ENCODE measurements at places on chromosomes 1 and 21.
A peak's percentile ranks its signal among the peaks of the same experiment; 100 is the strongest.

DNA sequence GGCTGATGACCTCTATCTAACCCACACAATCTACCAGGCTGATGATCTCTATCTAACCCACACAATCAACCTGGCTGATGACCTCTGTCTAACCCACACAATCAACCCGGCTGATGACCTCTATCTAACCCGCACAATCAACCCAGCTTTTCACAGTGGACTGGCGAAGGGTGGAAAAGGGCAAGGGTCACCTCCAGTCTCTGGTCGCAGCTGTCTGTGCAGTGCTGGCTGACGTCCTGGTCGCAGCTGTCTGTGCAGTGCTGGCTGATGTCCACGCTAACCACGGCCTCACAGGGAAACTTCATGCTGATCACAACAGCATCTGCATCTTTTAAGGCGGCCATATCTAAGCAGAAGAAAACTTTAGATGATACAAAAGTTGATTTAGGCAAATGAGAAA is 12.2 kb upstream of the CCDC27 start:
- no peak for ATAC-seq

DNA sequence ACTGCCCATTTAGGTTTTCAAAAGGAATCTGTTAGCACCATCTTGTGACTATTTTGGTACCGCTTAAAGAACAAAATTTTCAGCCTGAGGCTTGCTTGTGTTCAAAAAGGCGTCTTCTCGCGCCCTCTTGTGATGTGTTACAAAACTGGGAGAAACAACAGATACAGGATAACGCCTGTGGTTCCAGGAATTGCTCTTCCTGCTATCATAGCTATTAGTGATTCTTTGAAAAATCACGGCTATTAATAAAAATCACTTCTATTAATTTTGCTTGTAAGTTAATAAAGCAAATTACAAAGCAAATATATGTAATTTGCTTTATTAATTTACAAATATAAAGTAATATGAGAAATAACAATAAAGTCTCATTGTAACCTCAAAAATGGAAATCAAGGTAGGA is 82.2 kb upstream of the ABCD3 start:
- ATAC-seq: peak; percentile 88

DNA sequence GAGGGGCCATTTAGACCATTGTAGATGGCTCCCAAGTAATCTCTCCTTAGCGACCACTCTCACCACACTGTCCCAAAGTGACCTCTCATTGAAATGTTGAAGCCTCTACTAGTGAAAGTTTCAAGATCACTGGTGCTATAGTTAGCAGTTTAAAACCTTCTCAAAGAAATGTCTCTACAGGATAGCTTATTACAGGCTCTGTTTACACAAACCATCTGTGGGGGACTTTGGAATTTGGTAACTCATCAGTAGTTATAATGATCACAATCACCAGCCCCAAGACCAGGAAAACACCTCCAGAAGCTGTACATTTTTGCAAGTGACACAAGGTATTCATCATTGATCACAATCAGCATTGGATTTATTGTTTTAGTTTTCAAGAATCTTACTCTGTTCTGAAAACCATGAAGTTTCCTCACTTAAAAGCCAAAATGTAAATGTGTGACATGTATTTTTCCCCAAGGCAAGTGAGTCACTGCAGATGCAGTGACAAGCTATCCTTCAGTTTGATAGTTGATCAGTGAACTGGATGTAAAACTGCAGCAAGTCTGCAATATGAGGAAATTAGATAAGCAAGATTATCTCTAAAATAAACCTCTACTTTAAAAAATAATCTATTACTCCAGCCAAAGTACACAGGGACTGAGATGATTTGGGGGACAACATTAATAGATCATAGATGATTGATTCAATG is 41.9 kb downstream of the C21orf91 start:
- no peak for ATAC-seq

GRCh38 chr1:206578978-206579374 is 33.3 kb downstream of the EIF2D start:
- no peak for ATAC-seq

- ATAC-seq: no peak
Measured at GRCh38 chr1:92544756-92545165, 58.0 kb upstream of the GFI1 start.

DNA sequence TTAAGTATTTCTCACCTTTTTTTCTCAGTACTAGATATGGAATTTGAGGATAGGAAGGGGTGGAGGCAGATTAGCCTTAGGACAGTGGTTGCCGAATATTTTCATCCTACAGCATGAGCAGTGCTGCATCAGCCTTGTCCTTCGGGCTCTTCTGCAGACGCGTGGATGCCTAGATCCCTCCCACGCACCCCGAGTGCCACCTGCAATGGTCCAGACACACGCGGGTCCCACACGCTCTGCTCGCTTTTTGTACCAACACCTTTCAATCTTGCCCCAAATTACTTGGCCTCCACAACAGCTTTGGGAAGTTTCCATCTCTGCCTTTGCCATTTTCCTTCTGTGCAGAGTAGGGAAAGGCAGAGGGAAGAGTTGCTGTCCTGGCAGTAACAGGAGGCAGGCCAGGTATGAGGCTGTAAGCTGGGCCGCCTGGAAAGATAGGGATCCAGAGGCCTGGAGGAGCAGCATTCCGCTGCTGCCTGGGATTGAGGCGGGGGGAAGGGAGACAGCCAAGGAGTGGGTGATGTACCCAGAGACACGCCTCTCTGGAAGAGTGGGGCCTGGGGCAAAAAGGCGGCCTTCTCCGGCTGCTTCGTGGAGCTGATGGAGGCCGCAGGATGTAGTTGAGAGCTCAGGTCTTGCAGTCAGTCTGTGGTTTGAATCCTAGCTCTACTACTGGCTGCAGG is 467.7 kb downstream of the KIF26B start:
- no peak for ATAC-seq

- ATAC-seq: no peak
Measured at GRCh38 chr1:99820546-99820945, 29.6 kb upstream of the AGL start.

- ATAC-seq: no peak
Measured at GRCh38 chr1:97277891-97278654, 556.5 kb downstream of the PTBP2 start.

DNA sequence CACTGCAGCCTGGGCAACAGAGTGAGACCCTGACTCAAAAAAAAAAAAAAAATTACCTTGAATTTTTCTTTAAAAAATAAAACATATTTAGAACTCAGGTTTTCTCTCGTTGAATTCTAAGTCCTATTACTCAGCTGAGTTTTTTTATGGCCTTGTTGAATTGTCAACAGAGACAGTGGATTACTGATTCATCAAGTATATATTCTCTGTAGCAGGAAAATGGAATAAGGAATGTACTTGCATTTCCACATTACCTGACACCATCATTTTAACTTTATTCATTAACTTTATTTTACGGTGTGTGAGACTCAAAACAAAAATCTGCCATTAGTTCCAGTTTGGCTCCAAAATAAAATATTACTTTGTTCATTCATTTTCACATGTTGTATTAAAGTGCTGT is 53.8 kb upstream of the APP start:
- no peak for ATAC-seq

GRCh38 chr1:24659993-24660665 is 17.0 kb downstream of the SRRM1 start:
- ATAC-seq: no peak

GRCh38 chr1:210313921-210314320 is 14.8 kb upstream of the HHAT start:
- ATAC-seq: no peak

DNA sequence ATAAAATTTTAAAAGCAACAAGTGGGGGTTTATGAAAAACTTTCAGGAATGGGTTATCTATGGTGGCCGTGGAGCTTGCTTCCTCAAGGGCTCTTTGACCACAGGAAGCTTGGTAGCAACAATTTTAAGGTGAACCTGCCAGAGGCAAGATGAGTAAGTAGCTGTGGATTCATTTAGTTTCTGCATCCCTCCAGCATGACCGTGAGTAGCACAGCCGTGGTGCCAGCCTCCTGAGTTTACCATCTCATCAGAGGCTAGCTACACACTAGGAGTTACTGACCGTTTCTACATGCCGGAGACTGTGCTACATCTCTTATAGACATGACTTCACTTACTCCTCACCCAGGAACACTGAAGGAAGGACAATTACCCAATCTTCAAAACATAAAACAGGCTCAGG is 30.1 kb upstream of the PLEKHG5 start:
- no peak for ATAC-seq

DNA sequence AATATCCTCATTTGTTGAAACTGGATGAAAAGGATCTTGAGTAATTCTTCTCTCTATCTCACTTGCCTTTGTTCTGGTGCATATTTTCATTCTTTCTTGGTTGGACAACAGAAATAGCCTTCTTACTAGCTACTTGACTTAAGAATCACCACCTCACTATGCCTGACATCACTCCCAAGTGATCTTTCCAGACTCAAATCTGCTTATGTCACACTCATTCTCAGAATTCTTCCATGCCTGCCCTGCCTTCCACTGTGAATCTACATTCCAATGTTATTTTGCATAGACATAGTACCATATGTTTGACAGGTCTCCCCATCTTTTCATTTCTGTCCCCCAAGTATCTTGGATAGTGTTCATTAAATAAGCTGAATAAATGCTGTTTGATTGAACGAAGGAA is 78.5 kb upstream of the DPYD start:
- ATAC-seq: no peak

DNA sequence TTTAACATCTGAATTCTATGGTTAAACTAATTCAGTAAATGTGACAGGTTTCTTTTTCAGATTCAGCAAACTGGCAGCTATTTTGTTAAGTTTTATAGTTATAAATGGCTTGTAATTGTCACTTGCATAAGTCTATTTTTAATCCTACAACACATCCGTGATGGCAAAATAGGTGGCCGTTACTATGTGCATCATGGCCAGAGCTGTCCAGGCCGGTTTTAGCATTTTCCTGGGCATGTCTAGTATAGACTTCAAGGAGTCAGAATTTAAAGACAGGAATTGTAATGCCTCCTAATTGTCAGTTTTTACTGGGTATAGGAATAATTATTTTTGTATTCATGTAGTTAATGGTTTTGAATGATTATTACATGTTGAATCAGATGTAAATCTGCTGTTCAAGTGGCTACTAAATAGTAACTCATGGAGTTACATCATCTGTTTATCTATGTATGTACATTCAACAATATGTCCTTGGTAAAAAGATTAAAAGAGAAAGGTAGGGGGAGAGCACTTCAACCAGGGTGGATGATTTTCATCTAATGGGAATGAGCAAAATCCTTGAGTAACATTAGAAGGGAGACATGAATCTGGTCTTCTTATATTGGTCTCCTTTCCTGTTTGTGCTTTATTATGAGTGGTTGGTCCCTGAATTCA is 3.2 kb upstream of the B3GALT2 start:
- ATAC-seq: no peak

DNA sequence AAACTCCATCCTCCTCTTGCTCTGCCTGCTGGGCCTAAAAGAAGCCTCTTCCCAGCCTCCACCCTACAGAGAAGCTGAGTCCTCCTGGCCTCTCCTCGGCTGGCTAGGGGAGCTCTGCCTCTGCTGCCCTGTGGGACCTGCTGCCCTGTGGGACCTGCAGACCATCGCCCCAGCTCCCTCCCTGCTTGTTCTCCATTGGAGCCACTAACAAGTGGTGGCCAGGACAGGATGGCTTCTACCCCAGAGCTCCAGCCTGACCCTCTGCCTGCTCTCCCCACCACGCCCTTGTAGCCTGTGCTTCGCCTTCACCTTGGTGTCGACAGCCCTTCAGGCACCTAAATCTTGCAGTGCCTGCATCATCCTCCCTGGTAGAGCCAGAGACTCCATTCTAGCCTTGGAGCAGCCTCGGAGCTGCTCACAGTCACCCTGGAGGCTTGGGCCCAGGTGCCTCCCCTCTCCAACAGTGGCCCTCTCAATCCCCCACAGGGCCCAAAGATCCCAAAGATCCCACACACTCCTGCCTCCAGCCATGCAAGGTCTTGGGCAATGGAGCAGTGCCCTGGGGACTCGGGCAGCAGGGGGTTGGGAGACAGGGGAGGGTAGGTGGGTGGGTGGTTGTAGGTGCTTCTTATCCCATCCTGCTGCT is 3.0 kb downstream of the EPS8L3 start:
- ATAC-seq: no peak

- ATAC-seq: no peak
Measured at GRCh38 chr1:5670590-5671350, 321.5 kb downstream of the NPHP4 start.

- no peak for ATAC-seq
Measured at GRCh38 chr1:109803901-109804331, 40.2 kb upstream of the EPS8L3 start.

- ATAC-seq: peak; percentile 44
Measured at GRCh38 chr1:94709891-94710581, 110.1 kb upstream of the SLC44A3 start.

GRCh38 chr1:1916851-1917251 is 1.8 kb downstream of the CALML6 start:
- no peak for ATAC-seq

DNA sequence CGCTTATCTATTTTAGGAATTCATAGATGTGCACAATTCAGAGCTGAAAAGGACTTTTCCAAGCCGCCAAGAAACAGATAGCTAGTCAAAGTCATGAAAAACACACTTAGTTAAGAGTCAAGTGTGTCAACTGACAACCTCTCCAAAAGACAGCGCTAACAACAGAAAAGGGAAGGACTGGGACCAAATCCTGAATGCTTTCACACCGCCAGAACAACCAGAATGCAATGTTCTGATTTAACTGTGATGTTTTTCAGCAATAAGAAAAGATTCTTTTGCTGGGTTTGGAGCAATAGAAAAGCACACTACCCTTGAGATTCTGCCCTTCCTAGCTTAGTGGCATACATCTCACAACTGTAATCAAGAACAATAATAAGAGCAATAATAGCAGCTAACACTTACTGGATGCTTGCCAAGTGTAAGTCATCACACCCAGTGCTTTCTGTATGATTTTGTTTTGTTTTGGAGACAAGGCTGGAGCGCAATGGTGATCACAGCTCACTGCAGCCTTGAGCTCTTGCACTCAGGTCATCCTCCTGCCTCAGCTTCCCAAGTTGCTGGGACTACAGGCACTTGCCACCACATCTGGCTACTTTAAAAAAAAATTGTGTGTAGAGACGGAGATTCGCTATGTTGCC is 33.9 kb upstream of the SDC3 start:
- no peak for ATAC-seq

- no peak for ATAC-seq
Measured at GRCh38 chr1:247746391-247746935, 1.5 kb downstream of the OR14A2 start.

- no peak for ATAC-seq
Measured at GRCh38 chr1:162168261-162168660, 98.8 kb downstream of the NOS1AP start.

- ATAC-seq: no peak
Measured at GRCh38 chr1:92901699-92902405, 59.4 kb downstream of the DIPK1A start.
